ENCODE measurements at places on chromosomes 5 and 9. TPM values are rescaled to one million over a fixed set of nuclear protein-coding genes. Genes with fewer than 3 reads are reported as not detected.

Gene CCDC192
- not detected for total RNA-seq

Gene MYMK
- not detected for total RNA-seq

- DNase-seq, result no peak
- no peaks in the 10 kb centered on the region for H3K36me3 ChIP-seq
- no peak overlapping the region for H3K4me3 ChIP-seq
- no peaks in the 10 kb centered on the region for H3K4me1 ChIP-seq
- no peak overlapping the region for H3K27ac ChIP-seq
Observed at GRCh38 chr9:129472651-129473102, 148.2 kb downstream of the C9orf50 start.

GRCh38 chr9:98944734-98945074 lies 997 bp downstream of the COL15A1 start:
- peaks cover 14% of the 10 kb centered on the region for H3K27me3 ChIP-seq
- no peaks in the 10 kb centered on the region for H3K36me3 ChIP-seq
- no peak overlapping the region for H3K4me3 ChIP-seq
- no peaks in the 10 kb centered on the region for H3K4me1 ChIP-seq

- H3K4me3 ChIP-seq, result no peak overlapping the region
- H3K27me3 ChIP-seq, result no peaks in the 10 kb centered on the region
- no peak for DNase-seq
- H3K4me1 ChIP-seq, result no peaks in the 10 kb centered on the region
- no peak overlapping the region for H3K27ac ChIP-seq
Observed at GRCh38 chr5:173745557-173745956, 129.1 kb upstream of the BOD1 start.

- no peak for DNase-seq
- H3K4me1 ChIP-seq, result no peaks in the 10 kb centered on the region
- H3K27ac ChIP-seq, result no peak overlapping the region
- H3K36me3 ChIP-seq, result peaks cover 4% of the 10 kb centered on the region
- no peaks in the 10 kb centered on the region for H3K27me3 ChIP-seq
Observed at GRCh38 chr9:27545471-27545870, 15.9 kb upstream of the MOB3B start.
